ENCODE measurements at places on chromosomes 5 and 9.

GRCh38 chr9:4596165-4596922 is 65.8 kb upstream of the PLPP6 start:
- DNase-seq, result no peak

- DNase-seq, result no peak
Measured at GRCh38 chr5:135830876-135831275, 3.6 kb upstream of the SLC25A48 start.

DNA sequence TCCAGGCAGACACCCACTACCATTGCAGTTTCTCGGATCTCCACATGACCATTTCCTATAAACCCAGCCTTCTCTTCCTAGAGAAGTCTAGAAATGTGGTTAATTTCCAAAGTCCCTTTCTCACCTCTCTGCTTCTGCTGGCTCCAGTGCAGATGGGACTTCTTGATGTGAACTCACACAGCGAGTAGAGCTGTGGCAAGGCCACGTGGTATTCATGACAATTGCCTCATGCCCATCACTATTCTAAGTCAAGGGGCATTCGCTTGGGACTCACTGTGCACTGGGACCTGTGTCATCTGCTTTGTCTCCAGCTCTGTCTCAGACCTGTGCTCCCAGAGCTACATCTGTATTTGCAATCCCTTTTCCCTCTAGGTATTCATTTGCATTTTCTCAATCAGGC is 6.2 kb downstream of the CD180 start:
- DNase-seq, result no peak

DNA sequence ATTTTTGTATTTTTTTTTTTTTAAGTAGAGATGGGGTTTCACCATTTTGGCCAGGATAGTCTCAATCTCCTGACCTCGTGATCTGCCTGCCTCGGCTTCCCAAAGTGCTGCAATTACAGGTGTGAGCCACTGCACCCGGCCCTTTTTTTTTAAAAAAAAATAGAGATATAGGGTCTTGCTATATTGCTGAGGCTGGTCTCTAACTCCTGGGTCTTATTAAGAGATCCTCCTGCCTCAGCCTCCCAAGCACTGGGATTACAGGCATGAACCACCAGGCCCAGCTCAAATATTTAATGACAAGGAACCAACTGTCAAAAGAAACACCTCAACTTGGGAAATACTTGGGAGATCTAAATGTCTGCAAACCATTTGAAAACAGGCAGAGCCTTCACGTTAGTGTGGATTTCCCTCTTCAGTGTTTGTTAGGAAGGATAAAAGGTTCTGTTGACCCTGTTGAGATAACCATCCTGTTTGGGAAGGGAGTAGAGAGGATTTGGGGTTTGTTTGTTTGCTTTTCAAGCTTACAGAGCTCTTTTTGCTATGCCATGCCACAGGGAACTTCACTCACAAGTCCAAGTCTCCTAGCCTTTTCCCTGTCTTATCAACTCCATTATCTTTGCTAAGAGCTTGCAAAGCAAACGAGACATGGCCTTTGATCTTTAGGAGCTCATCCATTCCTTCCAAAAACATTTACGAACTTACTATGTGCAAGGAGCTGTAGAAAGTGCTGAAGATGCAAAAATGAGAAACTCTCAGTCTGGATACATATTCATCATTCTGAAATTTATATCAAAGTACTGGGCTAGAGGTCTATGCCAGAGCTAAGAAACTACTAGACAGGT is 7.5 kb downstream of the FAXDC2 start:
- DNase-seq, result no peak

- DNase-seq, result no peak
Measured at GRCh38 chr9:135813671-135814290, 93.6 kb downstream of the CAMSAP1 start.

GRCh38 chr5:138504799-138505198 is 38.2 kb downstream of the ETF1 start:
- DNase-seq, result no peak

- DNase-seq, result no peak
Measured at GRCh38 chr5:58043032-58043945, 416.6 kb downstream of the PLK2 start.

GRCh38 chr9:112093147-112093869 is 81.8 kb downstream of the SUSD1 start:
- no peak for DNase-seq

DNA sequence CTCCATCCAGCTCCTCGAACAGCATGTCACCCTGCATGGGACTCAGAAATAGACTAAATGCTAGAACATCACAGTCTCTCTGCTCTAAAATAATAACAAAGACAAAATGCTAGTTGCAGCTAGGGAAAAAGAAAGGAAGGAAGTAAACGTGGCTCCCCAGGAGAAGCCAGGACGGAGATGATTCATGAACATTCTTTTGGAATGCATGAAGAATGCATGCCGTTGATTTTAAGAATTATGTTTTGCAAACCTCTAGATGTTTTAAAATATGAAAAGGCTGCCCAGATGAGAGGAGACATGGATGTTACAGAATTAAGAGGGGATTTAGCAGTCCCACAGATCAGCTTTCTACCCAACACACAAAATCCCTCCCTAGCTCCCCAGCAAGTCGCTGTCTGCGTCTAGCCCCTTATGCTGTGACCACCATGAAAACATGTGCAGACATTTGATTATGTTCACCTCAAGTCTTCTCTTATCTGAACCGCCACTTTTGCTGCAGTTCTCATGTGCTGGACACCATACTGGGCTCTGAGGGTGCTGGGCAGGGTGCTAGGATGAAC is 139.4 kb upstream of the LMX1B start:
- no peak for DNase-seq

DNA sequence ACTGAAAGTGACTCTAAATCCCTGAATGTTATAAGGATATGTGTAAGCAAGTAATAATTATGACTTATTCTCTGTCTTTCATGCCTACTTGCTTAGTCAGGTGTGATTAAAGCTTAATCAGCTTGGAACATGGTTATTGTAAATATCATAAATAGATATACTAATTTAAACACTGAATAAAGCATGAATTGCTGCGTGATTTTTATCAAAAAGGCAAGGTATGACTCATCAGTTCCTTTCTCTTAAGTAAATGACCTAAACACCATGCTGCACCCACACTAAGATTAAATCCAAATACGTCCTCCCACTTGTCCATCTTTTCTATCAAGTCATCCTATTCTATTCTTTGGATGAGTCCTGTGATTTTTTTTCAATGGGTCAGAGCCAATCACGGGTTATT is 124.6 kb upstream of the MTAP start:
- no peak for DNase-seq

DNA sequence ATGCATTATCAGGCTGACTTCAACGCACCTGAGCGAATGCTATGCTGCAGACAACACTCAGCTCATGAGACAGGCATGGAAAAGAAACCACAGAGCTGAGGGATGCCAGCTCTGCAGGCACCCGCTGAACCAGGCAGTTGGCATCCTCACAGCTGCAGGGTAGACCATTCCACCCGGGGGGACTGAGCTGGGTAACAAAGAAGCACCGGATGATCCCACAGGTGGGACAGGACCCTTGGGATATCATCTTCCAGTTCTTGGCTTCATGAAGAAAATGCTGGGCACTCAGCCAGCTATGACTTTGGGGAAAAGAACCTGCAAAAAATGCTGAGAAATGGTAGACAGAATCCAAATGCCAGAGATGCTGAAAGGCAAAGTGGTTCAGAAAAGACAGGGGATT is 9.6 kb downstream of the EPB41L4B start:
- no peak for DNase-seq

- DNase-seq, result no peak
Measured at GRCh38 chr5:73302797-73303147, 129.8 kb downstream of the TMEM174 start.

GRCh38 chr9:137251194-137251461 is at the start of gene STPG3:
Gene STPG3 (plus strand): TSS chr9:137251286. CDS start chr9:137251287, 1 bp downstream.
- DNase-seq, result no peak

- DNase-seq, result no peak
Measured at GRCh38 chr5:36881807-36882206, 5.2 kb downstream of the NIPBL start.

DNA sequence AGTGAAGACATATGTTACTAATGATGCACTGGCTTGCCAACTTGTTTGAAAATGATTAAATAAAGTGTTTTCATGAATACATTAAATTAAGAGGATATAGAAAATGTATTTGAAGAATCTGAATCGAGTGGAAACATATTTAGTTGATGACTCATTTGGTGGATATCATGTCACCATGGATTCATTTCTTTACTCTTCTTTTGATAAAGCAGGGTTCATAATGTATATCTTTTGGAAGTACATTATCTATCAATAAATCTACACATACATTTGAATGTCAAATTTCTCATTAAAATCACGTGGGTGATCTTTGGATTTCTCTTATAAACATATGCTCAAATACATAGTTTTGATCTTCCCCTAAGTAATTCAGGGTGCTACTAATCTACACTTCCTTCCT is 1148.1 kb upstream of the ACO1 start:
- no peak for DNase-seq

GRCh38 chr5:87825583-87825982 is 412.9 kb upstream of the CCNH start:
- peak; percentile 7 for DNase-seq

GRCh38 chr5:168076561-168076991 is 214.9 kb upstream of the WWC1 start:
- DNase-seq, result peak; percentile 72

DNA sequence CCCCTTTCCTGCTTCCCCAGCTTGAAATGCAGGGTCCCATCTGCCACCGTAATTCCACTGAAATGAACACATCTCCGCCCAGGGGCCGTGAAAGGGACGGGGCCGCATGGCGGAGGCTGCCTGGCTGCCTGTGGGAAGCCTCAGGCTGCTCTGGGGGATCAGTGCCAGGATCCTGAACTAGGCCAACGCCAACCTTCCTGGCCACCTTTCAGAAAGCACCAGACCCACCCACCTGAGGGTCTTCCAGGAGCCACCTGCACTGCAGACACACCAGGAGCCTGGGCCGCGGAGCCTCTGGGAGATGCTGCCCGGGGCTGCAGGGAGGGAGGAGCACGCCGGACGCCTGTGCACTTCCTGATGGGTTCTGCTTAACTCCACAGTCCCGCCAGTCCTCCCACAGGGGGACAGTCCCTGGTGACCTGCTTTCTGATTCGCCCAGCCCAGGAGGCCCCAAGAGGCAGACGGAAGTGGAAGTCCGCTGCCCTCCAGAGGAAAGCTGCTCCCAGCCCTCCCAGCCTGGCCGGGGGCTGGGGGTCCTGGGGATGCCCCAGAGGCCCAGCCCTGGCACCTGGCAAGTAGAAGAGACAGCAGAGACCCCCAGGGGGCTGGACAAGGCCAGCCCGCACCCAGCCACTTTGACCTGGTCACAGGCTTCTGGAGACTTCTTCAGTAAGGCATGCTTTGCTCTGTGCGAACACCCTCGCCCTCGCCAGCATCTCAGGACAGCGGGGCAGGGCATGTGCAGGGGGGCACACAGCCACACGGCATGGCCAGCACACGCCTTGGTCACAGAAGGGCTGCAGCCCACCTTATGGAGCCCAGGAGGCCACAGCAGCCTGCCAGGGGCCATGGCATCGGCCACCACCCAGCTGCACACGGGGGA is at the start of gene CARD9:
Gene CARD9, minus strand, starts transcription at position 370 of the 883 bp plus-strand sequence. CDS start 1,591 bp downstream, outside the sequence.
- no peak for DNase-seq

DNA sequence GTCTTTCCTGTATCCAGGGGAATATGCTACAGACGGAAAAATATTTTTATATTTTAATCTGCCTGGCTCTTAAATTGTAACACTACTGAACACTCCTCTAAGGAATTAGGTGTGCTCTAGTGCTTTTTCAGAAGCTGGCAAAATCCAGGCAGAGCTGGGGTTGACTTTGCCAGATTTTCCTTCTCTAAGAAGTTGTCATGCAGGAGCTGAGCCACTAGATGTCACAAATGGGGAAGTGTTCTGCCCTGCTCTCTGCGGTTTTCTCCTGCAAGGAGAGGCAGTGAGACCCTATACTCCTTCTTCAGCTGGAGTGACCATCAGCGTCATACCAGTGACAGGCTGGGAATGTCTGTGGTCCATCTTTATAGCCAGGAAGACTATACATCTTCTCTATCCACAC is 112.5 kb downstream of the HAPLN1 start:
- DNase-seq, result peak; percentile 85

- DNase-seq, result no peak
Measured at GRCh38 chr9:22817181-22817580, 370.6 kb downstream of the DMRTA1 start.

DNA sequence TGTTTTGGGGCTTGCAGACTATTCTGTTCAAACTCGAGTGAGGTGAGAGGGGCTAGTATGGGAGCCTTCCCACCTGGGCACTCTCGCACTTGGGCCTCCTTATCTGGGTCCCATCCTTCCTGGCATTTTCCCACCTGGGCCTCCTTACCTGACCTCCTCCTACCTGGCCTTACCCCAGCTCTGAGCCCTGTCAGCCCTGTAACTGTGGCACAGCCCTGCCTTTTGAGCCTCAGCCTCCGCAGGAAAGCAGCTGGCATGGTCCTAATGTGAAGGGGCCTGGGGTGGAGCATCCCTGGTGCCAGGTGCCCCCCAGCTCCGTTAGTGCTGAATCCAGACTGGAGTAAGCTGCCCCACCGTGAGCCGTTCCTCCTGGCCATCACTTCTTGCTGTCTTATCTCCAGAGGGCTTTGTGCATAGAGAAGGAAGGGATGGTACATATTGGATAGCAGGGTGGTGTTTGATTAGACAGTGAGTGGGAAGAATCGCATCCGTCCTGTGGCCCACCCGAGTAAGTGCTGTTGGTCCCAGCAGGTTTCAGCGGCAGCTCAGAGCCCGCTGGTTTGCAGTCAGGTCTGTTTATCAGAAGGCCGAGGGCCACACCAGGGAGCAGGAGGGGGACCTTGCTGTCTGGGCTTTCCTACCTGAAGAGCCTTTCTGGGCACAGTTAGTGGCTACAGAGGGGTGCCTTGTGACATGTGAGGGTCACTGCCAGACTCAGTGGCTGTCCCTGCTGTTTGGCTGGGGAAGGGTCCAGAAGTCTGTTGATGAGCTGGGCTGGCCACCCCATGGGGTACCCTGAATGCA is 76.5 kb downstream of the WNK2 start:
- DNase-seq, result no peak

DNA sequence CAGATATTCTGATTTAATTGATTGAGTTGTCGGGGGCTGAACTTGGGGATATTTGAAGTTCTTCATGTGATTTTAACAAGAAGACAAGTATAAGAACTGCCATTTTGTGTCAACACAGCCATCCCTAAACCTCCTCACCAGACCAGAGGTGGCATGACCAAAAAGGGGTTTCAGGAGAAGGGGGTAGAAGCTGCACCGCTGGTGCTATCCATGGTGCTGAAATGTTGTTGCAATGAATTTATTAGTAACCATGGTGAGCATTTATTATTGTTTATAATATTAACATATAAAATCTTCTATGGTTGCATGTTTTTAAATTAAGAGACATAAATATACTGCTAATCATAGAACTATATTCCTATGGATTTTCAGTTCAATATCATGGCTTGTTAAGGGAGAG is 72.3 kb downstream of the GNA14 start:
- DNase-seq, result peak; percentile 77

DNA sequence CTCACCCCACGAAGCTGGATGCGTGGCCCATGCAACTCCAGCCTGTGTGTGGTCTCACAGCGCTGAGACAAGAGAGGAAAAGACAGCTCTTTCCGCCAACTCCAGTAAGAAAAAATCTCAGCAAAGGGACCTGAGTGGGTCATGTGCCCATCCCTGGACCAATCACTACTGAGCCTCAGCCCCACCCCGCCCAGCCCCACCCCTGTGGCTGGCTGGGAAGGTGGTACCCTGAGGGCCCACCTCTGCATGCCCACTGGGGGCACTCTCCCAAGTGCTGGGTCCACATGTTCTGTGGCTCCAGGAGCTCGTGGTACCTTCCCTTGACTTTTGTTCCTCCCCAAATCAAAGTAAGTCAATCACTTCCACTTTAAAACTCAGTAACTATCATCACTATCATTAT is 105.1 kb upstream of the SMIM23 start:
- DNase-seq, result peak; percentile 51

- DNase-seq, result no peak
Measured at GRCh38 chr5:110008131-110008530, 318.4 kb downstream of the MAN2A1 start.

GRCh38 chr5:110103081-110103480 is 413.4 kb downstream of the MAN2A1 start:
- DNase-seq, result no peak
